ENCODE measurements at places on chromosomes 7 and 10. TPM values are rescaled to one million over a fixed set of nuclear protein-coding genes. Genes with fewer than 3 reads are reported as not detected.

The PNLIPRP2 gene
- not detected for total RNA-seq

The COL17A1 gene
- total RNA-seq = under 0.01 TPM

The PVRIG gene
- not detected for total RNA-seq

The TMEM196 gene
- not detected for total RNA-seq

The MYOZ1 gene
- not detected for total RNA-seq

The INHBA gene
- total RNA-seq = 97.8 TPM

The NEBL gene
- total RNA-seq = under 0.01 TPM

The NAT16 gene
- not detected for total RNA-seq

The ZNF365 gene
- 9.1 TPM for total RNA-seq

The OGDHL gene
- total RNA-seq = under 0.01 TPM

Measured in osteoblast (primary cell).